Activated CD4-positive, alpha-beta T cell treated with anti-CD3 and anti-CD28 coated beads, Interleukin-2, amount 50 U/mL, for 24 hours (primary cell): ENCODE measurements at places on chromosomes 5 and 9.

GRCh38 chr5:78025540-78025939 lies 249.4 kb upstream of the TBCA start:
- DNase-seq = no peak

DNA sequence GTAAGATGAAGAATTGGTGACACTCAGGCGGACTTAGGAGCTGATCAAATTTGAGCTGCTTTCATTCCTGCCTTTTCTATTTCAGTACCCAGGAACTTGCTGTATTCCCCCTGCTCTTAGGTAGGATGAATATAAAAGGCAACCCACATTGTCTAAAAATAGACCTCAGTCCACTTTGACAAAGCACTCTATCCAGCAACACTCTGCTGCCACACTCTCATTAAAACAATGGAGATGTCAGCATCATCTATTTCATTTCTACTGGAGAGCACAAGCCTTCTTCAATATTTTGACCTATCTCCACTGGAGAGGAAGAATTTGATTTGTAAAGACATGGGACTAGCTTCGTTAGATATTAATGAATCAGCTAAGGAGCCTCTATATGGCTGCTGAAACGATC lies 468.4 kb downstream of the PTPRD start:
- no peak for DNase-seq

GRCh38 chr9:118985851-118986250 lies 383.4 kb downstream of the BRINP1 start:
- no peak for DNase-seq

GRCh38 chr5:131945551-131946168 lies at the start of gene MEIKIN:
Gene MEIKIN, minus strand, starts transcription at chr5:131945663. Its CDS starts 158 bp downstream, at chr5:131945505.
- DNase-seq = no peak

DNA sequence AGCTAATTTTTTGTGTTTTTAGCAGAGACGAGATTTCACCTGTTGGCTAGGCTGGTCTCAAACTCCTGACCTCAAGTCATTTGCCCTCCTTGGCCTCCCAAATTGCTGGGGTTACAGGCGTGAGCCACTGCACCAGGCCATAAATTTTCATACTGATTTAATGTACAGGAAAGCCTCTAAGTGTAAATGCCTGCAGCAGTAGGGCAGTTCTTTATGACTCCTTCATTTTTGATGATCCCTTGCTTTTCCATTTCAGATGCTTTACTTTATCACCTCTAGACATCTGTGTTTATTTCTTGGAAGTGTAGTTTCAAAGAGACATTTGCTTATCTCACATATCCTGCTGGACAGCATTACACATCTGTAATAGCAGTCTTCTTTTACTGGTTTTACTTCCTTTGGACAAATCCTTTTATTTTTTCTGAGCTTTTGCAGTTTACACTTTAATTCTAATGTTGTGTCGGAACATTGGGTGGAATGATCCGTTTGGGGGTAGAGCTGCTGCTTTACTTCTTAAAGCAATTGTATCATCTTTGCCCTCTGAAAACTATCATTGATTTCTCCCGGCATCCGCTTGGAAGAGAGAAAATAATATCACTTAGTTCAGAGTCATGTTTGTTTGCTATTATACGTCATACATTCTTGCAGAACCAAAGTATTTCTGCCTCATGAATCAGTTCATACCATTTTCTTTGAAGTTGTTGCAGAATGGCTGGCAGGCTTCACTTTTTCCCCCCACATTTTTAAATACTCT lies 36.0 kb downstream of the SCGB3A1 start:
- DNase-seq = no peak

DNA sequence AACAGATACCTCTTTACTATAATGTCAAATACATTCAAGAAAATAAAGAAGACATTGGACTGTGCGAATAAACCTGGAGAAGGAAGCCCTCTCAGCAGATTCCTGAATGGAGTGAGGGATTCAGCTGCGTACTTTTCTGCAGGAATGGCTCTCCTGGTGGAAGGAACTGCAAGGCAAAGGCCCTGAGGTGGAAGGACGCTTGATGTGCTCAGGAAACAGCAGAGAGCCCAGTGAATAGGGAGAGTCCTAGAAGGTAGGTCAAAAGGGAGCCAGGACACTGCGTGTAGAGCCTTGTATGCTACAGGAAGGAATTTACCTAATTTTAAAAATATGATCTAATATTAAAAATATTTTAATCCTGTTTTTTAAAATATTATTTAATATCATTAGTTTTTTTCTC lies 68.5 kb upstream of the TTC23L start:
- DNase-seq = no peak

DNA sequence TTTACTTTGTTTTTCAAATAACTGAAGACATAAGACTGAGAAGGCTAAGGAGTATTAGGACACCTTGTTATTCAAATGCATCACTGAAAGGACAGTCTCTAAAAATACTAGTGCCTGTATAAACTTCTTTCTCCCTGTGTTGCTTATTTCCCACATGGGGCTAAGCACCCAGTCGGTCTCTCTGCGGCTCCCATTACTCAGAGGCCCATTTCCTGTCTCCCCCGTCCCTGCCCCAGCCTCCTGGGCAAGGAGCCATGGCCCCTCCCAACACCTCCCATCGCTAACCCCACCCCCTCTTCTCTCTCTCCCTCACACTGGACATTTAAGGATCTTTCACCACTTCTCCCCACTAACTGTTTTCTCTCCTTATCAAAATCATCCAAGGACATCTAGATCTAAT lies 81.9 kb downstream of the EBF1 start:
- no peak for DNase-seq

- no peak for DNase-seq
Measured at GRCh38 chr9:98009437-98009836, 26.3 kb downstream of the ANP32B start.

GRCh38 chr5:6430418-6431028 lies 18.1 kb upstream of the UBE2QL1 start:
- DNase-seq = no peak

DNA sequence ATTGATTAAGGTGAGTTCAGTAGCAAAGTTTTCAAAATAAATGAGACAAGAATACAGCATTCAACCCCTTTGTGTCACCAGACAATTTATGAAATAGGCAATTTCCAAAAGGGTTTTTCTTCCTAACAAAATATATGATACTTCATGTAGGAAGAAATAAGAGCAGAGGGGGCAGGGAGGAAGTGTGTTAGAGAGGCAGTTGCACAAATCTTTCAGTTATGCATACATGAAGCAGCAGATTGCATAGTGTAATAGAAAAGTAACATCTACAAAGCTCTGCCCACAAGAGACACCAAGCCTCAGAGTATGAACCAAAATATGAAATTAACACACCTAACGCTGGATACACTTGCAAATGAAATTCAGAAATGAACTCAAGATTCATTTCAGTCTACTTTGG lies 157.0 kb downstream of the DENND1A start:
- no peak for DNase-seq

GRCh38 chr5:147539053-147539452 lies 29.2 kb upstream of the DPYSL3 start:
- DNase-seq = no peak

DNA sequence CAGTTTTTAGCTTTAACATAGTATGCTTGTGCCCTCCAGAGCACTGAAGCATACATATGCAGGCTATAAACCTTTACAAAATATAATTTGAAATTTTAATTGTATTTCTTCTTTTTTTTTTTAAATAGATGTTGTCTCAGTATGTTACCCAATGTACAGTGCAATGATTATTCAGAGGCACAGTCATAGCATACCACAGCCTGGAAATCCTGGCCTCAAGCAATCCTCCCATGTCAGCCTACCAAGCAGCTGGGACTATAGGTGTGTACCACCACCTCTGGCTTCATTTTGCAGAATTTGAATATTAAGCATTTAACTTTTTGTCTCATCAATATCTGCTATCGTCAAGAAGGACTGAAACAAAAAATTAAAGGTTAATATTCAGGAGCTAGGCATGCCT lies 16.9 kb upstream of the ZNF782 start:
- no peak for DNase-seq
